ENCODE measurements at places on chromosomes 6 and 20. TPM values are rescaled to one million over a fixed set of nuclear protein-coding genes. Genes with fewer than 3 reads are reported as not detected.

GNAS-AS1 gene
- total RNA-seq, result 0.42 TPM

GGTLC1 gene
- total RNA-seq, result 5.9 TPM

DNA sequence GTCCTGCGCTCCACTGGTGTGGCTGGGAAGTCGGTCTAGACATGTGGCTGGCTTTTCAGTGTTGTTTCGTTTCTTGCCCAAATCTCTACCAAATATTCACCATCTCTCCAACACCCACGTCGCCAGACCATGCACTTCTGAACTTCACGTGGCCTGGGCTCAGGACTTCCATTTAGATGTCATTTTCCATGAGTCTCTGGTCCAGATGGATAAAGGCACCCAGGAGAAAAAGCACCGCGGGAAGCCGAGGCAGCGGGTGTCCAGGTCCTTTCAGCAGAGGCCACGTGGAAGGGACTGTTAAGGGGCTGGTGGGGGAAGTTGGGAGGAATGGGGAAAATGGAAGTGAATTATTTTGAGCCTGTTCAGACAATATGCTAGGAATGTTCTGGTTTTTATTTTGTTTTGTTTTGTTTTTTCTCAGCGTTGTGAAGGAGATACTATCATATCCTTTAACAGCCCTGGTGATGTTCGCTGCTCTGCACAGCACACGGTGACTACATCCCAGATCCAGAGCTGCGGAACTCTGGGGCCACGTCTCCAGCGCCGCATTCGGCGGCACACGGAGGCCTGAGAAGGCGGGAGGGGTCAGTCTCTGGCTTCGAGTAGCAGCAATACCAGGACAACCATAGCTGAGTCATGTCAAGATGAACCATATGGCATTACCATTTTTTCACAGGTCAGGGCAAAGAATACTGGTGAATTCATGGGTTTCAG, 230.3 kb downstream of the THBS2 start:
- H3K27me3 ChIP-seq, result no peaks in the 10 kb centered on the region
- H3K4me1 ChIP-seq, result no peaks in the 10 kb centered on the region
- DNase-seq, result no peak
- H3K4me3 ChIP-seq, result no peak overlapping the region
- H3K27ac ChIP-seq, result no peak overlapping the region

GRCh38 chr6:56643379-56644089, 845 bp upstream of the DST start:
- H3K36me3 ChIP-seq, result no peaks in the 10 kb centered on the region
- no peaks in the 10 kb centered on the region for H3K4me1 ChIP-seq
- no peaks in the 10 kb centered on the region for H3K27me3 ChIP-seq
- no peak overlapping the region for H3K4me3 ChIP-seq

GRCh38 chr20:62914436-62914835, 11.9 kb downstream of the DIDO1 start:
- H3K4me3 ChIP-seq, result no peak overlapping the region
- no peak for DNase-seq
- no peak overlapping the region for H3K27ac ChIP-seq

Measured in thyroid gland (tissue), 4 donors.